ENCODE measurements at places on chromosomes 1 and 21. TPM values are rescaled to one million over a fixed set of nuclear protein-coding genes. Genes with fewer than 3 reads are reported as not detected.

Gene NFIA
- 36.1 TPM for polyA plus RNA-seq

DNA sequence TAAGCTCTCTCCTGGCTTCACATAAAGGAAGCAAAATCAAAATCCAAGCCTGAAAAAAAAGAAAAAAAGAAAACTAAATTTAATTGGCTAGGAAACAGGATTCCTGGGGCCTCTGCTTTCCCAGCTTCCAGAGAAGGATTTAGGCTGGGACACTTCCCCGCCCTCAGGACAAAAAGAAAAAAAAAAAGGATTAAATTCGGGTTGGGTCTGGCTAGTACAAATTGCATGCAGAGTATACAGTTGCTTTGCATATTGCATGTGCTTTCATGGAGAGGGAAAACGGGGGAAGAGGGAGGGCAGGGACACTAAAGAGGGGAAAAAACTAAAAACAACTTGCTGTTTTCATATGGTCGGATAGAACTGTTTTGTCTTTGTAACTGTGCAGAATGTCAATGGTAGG lies 42.7 kb downstream of the OLIG1 start:
- DNase-seq = no peak

Gene SIK1
- polyA plus RNA-seq = 4.7 TPM

Gene YIPF1
- 38.1 TPM for polyA plus RNA-seq

DNA sequence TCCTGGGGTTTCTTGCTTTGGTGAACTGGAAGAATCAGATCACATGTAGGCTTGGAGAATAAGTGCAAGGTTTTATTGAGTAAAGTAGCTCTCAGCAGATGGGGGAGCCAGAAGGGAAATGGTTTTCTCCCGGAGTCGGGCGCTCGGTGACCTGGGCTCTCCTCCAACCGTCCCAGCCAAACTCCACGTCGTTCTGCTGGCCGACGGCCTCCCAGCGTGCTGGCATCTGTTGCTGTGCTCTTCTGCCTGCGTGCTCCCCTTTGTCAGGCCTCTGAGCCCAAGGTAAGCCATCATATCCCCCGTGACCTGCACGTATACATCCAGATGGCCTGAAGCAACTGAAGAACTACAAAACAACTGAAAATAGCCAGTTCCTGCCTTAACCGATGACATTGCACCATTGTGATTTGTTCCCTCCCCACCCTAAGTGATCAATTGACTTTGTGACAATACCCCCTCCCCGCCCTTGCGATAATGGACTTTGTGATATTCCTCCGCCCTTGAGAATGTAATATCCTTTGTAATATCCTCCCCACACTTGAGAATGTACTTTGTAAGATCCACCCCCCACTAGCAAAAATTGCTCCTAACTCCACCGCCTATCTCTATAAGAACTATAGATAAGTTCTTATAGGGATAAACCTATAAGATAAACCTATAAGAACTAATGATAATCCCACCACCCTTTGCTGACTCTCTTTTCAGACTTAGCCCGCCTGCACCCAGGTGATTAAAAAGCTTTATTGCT lies 88.3 kb downstream of the SMYD3 start:
- no peak for DNase-seq

Gene TRABD2B
- polyA plus RNA-seq = 1.2 TPM

DNA sequence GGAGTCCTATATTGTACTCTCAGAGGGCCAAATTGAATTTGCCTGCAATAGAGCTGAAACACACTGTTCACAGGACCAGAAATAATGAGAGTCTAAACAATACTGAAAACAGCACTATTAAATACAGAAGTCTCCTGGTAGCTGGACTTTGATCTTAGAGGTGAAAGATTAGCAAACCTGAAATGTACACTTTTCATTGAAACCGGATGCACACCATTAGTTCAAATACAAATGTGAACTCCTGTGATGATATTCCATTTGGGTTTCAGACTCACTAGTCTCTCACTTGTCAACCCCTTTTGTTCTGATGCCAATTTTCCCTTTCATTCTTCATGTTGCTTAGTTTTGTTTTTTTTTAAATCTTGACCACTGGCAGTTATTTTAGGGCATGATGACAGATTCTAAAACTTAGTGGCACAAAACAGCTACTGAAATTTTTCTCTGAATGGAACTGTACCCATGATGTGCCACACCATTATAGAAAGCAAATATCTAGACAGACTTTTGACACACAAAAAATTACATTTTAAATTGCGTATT lies 5.9 kb upstream of the TNFSF4 start:
- no peak for DNase-seq

GRCh38 chr1:53141487-53142055 lies 867 bp downstream of the SLC1A7 start:
- DNase-seq = no peak

Gene F3
- polyA plus RNA-seq = 104 TPM
